Vein endothelial cell (primary cell): ENCODE measurements at places on chromosomes 7 and 10. TPM values are rescaled to one million over a fixed set of nuclear protein-coding genes. Genes with fewer than 3 reads are reported as not detected.

Gene PTPRE
- total RNA-seq: 127 and 167 TPM in 2 replicates

Gene SRRT
- 47.6 and 59.8 TPM in 2 replicates for total RNA-seq

Gene CTAGE8
- under 0.01 TPM in 1 of 2 replicates, not detected in the other for total RNA-seq

Gene TBX20
- total RNA-seq: not detected in 2 replicates

Gene ENO4
- 0.10 and 0.33 TPM in 2 replicates for total RNA-seq

Gene TMEM140
- 24.9 and 28.7 TPM in 2 replicates for total RNA-seq

Gene C10orf62
- total RNA-seq: 0.10 TPM in 1 of 2 replicates, not detected in the other

Gene HOXA11
- 1.1 and 2.9 TPM in 2 replicates for total RNA-seq

Gene NPC1L1
- not detected in 2 replicates for total RNA-seq

Gene OAT
- total RNA-seq: 107 and 134 TPM in 2 replicates

Gene STEAP1B
- total RNA-seq: 37.2 and 44.8 TPM in 2 replicates

Gene UBE2D1
- total RNA-seq: 14.7 and 20.4 TPM in 2 replicates
